ENCODE measurements at places on chromosomes 1 and 21.

DNA sequence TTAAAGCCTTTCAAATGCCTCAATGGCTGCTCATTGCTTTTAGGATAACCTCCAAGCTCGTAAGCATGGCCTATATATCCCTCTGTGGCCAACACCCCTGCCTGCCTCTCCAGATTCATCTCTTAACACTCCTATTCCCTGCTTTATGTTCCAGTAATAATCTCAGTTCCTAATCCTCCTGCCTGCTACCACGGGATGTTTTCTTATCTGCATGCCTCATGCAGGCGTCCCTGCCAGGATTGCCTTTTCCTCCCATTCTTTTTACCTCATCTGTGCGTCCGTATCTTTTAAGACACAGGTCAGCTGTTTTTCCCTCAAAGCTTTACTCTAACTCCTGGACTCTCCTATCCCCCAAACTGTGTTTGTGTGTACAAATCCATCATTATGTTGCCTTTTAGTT lies 36.1 kb downstream of the ZBTB40 start:
- DNase-seq, result no peak

DNA sequence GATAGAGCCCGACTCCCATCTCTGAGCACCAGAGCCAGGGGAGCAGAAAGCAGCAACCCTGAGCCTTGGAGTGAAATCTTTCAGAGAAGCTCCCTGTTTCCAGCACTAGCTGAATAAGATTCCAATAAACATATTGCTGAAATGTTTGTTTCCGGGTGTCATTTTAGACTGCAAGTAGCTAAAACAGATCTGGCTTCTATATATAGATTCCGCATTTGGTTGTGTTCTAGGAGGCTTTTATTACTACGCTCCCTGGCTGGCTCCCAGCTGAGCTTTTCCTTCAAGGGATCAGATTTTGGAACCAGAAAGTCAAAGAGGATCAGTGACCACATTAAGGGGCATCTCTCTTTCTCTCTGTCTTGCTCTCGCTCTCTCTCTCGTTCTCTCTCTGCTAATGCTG lies 88.2 kb downstream of the PAPPA2 start:
- no peak for DNase-seq

GRCh38 chr1:164651351-164651951 lies 92.5 kb downstream of the PBX1 start:
- DNase-seq, result no peak

DNA sequence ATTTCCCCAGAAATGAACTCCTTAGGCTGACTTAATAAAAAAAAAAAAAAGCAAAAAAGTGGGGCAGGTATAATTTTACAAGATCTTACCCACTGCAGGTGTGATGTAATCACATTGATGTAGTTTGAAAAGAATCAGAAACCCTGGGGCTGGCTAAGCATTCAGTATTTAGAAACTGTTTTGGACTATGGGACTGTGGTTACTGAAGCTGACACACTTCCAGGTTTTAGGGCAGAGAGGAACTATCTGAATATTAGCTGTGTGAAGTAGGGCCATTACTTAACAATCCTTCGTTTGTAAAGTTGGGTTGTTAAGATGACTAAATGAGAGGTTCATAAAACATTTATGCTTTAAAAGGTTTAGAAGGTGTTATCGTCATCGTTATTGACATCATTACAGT lies 165.3 kb downstream of the FASLG start:
- peak; percentile 78 for DNase-seq

DNA sequence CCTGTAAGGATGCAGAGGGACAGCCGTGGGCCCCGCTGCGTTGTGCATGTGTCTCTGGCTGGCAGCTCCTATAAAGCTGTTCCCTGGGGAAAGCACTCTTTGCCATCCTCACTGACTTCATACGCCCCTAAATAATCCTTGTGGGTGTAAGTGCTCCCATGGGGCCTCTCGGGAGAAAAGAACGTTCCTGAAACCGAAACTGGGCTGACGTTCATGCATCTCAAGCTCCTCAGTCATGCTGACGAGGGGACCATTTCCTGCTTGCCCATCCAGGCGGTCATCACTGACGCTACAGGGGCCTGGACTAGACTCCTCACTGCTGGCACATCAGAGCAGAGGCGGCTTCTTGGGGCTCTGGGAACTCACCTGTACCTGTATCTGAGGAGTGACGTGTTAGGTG lies 73.1 kb upstream of the USP24 start:
- DNase-seq, result no peak

GRCh38 chr1:55703726-55704363 lies 488.7 kb upstream of the USP24 start:
- DNase-seq, result no peak

- peak; percentile 35 for DNase-seq
Measured at GRCh38 chr21:43754948-43755781, 20.9 kb downstream of the CSTB start.

All from inflammatory macrophage treated with lipopolysaccharide for 4 hours (primary cell).